ENCODE measurements at places on chromosomes 2 and 18.
A peak's percentile ranks its signal among the peaks of the same experiment; 100 is the strongest.

GRCh38 chr2:74238879-74239278 is 40.5 kb downstream of the MTHFD2 start:
- DNase-seq, result no peak

GRCh38 chr2:191019376-191019775 is 5.4 kb upstream of the STAT1 start:
- DNase-seq, result no peak

DNA sequence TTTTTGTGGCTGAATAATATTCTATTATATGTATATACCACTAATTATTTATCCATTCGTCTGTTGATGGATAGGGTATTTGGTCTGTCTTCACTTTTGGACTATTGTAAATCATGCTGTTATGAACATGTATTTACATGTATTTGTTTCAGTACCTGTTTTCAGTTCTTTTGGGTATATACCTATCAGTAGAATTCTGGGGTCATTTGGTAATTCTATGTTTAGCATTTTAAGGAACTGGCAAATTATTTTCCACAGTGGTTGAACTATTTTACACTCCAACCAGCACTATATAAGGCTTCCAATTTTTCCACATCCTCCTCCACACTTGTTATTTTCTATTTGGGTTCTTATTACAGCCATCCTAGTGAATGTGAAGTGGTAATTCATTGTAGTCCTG is 12.4 kb upstream of the TANK start:
- DNase-seq, result no peak

DNA sequence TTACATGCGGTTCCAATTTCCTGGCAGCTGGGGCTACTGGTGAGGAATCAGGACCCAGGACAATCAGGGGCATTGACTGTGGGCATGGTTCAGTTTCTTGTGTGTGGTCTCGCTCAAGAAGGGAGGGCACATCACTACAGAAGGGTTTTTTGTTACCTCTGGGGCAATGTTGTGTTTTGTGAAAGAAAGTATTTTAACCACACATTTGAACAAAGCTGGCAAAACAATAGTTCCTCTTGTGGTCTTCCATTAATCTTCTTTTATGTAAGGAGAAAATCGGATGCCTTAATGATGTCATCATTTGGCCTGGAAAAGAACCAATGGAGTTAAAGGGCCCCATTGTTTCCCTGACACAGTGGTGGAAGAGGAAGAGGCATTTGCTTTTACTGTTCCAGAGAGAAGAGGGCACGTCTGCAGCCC is 197.4 kb downstream of the SH3BP4 start:
- no peak for DNase-seq

DNA sequence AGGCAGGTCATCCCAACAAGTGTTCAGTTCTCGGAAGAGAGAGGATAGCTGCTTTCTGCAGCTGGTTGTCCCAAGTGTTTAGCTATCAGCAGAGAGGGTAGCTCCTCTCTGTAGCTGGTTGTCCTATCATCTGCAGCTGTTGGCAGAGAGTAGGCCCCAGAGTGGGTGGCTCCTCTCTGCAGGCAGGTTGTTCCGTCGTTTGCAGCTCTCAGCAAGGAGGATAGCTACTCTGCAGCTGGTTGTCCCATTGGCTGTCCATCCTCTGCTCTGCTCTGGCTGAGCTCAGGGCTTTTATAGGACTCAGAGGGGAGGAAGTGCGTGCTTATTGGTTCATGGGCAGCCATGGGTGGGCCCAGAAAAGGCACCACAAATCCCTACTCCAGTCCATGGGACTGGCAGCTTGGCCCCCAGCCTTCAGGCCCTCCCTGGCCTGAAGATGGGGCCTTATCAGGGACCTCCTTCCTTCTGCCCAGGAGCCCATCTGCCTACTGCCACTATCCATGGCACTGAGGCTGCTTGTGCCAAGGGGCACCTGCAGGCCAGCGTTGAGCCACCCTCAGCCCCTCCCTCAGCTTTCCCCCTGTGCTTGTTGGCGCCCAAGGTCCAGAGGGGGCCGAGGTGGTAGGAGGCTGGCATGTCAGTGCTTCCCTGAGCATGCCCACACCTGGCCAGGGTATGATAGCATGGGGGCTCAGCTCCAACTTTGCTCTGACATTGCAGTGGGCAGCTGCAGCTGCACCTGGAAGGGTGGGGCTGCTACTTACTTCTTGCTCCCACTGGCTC is 38.3 kb downstream of the TDRD15 start:
- no peak for DNase-seq

GRCh38 chr2:43176449-43176848 is 50.0 kb downstream of the ZFP36L2 start:
- DNase-seq, result no peak

DNA sequence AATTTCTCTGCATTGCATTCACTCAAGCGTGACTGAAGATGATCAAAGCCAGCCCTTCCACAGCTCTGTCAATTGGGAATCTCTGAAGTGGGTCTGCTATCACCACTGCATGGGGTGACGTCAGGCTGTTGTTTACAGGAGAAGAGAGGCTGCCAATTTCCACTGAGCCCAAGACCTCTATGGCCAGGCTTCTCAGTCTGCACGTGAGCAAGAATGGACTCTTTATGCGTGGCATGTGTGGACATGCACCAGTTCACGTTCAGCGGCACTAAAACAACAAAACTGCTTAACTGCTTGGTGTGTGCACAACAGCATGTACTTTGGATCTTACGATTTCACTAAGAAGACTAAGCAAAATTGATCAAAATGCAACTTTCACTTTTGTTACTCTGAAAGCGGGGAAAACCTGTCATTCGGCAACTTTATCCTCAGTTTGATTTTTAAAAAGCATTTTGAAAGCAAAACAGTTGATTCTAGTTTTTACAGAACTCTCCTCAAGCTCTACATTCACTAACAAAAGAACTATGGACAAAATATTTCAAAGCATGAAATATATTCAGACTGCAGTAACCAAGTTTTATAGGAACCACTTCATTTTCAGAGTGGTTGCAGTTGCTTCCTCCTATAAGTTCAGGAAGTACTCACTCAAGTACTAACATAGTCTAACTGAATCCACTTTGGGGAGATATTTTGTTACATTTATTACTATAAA is 77.0 kb upstream of the SERTAD2 start:
- DNase-seq, result peak; percentile 13

- no peak for DNase-seq
These were observed 14.7 kb upstream of the METAP1D start for GRCh38 chr2:171985076-171985475.

DNA sequence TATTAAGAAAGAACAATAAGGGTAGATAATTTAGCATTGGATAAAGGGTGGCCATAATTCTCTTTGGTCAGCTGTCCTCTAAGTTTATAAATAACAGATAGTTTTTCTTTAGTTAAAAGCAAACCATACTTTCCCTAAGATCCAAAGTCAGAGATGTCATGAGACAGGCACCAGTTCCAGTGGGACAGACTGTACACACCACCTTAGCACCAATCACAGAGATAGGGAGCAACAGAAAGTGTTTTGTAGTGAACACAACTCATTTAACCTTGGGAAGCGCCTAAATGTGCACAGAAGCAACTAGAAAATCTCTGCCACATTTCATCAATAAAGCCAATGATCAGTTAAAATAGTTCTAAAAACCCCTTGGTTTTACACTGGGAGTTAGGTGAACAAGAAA is 186.8 kb upstream of the SMAD7 start:
- no peak for DNase-seq

- DNase-seq, result no peak
These were observed 73.8 kb downstream of the TMEM18 start for GRCh38 chr2:603427-603826.

- no peak for DNase-seq
These were observed 511 bp downstream of the MOB4 start for GRCh38 chr2:197516393-197516761.

DNA sequence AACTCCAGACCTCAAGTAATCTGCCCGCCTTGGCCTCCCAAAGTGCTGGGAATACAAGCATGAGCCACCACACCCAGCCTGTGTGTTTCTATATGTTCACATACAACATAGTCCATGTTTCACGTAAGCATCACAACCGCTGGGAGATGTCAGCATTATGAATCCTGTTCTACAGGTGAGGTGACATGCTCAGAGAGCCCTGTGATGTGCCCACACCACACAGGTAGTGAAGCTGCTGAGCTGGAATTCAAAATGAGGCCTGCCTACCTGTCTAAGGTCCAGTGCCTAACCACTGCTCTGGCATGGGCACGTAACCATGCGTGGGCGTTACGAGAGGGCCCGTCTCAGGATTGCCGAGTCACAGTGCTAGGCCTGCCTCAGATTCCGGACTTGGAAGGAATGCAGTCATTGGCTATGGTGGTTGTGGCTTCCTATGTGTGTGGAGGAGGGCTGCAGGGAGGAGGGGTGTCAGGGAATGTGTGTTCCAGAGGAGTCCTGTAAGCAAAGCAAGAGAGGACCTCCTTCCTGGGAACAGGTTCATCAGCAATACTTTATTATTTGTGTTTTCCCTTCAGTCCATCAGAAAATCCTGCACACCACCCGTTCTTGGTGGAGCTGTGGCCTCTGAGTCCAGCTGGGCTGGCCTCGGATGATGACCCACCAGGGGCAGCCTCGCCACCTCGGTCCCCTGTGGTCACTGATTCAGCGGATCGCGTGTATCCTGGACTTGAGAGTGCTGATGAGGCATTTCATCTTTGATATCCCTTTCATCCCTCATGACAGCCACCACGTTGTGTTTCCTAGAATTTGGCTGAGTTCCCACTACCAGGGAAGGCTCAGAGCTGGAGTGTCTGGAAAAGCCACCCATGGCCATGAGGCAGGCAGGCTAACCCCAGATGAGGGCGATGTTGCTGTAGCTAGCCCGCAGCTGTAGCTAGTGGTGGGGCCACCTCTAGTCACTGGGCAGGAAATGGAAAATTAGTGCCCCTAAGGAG is 31.1 kb downstream of the HK2 start:
- no peak for DNase-seq

GRCh38 chr2:29273685-29274611 is 158.7 kb downstream of the CLIP4 start:
- DNase-seq, result no peak

GRCh38 chr18:51162617-51163016 is 34.9 kb downstream of the MEX3C start:
- no peak for DNase-seq

DNA sequence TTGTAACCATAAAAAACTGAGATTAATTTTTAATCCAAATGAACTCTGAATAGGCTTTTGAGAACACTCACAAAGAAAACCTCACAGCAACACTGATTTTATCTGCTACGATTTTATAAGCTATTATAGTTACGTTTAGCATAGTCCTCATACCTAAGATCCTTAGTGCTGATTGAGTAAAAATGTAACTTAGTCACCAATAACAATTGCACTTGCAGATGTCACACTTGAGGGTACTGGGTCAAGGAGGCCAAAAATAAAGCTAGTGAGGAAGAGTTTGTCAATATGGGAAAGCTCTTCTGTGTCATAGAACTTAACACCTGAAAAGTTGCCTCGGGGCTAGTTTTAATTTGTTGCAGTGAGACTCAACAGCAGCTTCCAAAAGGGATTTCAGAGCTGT is 706.5 kb upstream of the FAM98A start:
- no peak for DNase-seq

- no peak for DNase-seq
These were observed 25.7 kb downstream of the UPP2 start for GRCh38 chr2:158127380-158127804.

DNA sequence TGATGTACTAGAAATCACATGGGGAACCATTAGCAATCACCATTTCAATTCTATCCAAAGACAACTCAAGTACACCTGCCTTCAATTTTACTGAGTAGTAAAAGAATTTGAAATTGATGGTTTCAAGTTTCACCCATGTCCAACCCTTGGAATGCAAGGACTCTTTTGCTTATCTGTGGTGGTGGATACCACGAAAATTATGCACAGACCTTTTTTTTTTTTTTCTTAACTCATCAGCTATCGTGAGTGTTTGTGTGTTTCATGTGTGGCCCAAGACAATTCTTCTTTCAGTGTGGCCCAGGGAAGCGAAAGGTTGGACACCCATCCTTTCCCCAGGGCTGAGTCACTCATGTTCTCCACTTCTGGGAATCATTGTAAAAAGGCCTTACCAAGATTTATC is 23.1 kb downstream of the ID2 start:
- DNase-seq, result no peak

DNA sequence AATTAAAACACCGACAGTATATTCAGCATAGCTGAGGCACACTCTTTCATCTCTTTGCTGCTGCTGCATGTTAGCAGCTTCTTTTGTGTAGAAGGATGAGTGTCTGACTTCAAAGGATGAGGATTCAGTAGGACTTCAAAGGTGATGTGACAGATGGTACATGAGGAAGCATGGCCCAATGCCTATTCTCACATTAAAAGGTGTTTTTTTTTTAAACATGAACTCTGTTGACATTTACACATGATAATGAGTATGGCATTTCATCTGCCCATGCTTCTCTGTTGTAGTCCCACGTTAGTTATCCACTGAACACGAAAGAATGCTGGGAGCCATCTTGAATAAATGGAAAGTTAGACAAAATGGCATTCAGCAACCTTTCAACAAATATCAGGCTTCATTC is 1950.8 kb upstream of the PIK3C3 start:
- no peak for DNase-seq

- no peak for DNase-seq
These were observed 82.1 kb downstream of the ETAA1 start for GRCh38 chr2:67479261-67479660.

Data from stimulated activated CD4-positive, alpha-beta T cell treated with anti-CD3 and anti-CD28 coated beads, Interleukin-2, amount 100 ng/mL, for 4 hours (primary cell).